ENCODE measurements at places on chromosomes 3 and 15.
A peak's percentile ranks its signal among the peaks of the same experiment; 100 is the strongest.

- DNase-seq: no peak
Measured at GRCh38 chr3:177961784-177962183, 574.5 kb upstream of the KCNMB2 start.

- DNase-seq: no peak
Measured at GRCh38 chr15:80966431-80967197, 23.0 kb downstream of the MESD start.

GRCh38 chr3:52777127-52777958, at the start of gene ITIH1:
ITIH1 (plus strand) TSS chr3:52777599; CDS start chr3:52777616, 17 bp downstream.
- no peak for DNase-seq

GRCh38 chr15:34850121-34850520, 54.8 kb upstream of the ACTC1 start:
- no peak for DNase-seq

- DNase-seq: no peak
Measured at GRCh38 chr3:100403362-100404249, 2.3 kb downstream of the LNP1 start.

- DNase-seq: no peak
Measured at GRCh38 chr3:149590691-149591441, 67.0 kb downstream of the WWTR1 start.

GRCh38 chr15:31434588-31435260, 108.1 kb downstream of the KLF13 start:
- DNase-seq: no peak

DNA sequence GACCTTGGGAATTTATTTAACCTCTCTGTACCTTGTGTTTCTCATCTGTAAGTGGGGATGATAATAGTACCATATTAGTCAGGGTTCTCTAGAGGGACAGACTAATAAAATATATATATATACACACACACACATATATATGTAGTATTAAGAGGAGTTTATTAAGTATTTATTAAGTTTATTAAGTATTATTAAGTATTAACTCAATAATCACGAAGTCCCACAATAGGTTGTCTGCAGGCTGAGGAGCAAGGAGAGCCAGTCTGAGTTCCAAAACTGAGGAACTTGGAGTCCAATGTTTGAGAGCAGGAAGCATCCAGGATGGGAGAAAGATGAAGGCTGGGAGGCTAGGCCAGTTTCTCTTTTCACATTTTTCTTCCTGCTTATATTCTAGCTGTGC, 14.8 kb downstream of the OXSM start:
- no peak for DNase-seq

GRCh38 chr3:150098621-150099020, 127.9 kb upstream of the PFN2 start:
- no peak for DNase-seq

DNA sequence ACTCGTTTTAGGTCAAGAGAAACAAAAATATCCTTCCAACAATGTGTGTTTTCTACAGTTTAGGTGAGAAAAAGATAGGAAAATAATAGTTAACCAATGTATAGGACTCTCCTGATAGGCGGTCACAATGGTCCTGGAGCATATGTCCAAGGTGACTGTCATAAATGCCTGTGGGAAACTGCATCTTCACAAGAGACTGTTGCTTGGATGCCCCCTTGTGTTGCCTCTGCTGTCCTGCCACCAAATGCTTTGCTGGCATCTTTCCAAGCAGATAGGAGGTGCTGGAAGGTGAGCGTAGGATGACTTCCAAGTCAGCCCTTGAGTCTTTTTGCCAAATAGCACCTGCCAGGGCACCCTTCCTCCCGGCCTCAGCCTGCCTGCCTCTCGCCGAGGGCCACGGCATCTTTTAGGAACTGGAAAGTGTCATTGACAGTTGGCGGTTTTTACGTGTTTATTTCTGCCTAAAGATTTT, 24.1 kb upstream of the SACM1L start:
- no peak for DNase-seq

- DNase-seq: no peak
Measured at GRCh38 chr3:3998140-3998922, 199.1 kb downstream of the LRRN1 start.

DNA sequence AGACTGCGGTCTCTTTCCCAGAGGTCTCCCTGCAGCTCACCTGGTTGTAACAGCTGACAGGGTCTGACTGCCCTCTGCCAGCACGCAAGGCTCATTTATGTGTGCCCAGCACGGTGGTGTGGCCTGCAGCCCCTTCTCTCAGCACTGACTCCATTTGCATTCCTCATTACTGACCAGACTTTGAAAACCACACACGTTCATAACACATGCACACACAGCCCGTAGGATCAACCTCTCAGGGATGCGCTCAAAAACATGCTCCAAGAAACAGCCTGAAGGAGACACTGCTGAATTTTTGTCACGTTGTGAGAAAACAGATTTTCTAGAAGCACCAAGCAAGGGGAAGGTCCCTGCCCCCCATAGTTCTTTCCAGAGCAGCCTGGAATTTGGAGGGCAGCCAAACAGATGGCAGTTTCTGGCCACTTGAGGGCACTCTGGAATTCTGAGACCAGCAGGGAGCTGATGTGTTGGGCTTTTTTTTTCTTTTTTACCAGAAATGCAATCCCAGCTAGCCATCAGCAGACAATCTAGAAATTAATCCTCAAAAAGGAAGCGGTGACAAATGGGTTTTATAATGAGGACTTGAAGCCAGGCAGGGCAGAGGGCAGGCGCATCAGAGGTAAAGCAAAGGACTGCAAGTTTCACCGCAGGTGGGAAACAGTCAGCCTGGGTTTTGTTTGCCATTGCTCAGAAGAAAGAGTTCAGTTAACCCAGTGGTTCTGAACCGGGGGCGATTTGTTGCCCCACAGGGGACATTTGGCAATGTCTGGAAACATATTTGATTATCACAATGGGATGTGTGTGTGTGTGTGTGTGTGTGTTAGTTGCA, 170.5 kb upstream of the PROK2 start:
- DNase-seq: peak; percentile 41

DNA sequence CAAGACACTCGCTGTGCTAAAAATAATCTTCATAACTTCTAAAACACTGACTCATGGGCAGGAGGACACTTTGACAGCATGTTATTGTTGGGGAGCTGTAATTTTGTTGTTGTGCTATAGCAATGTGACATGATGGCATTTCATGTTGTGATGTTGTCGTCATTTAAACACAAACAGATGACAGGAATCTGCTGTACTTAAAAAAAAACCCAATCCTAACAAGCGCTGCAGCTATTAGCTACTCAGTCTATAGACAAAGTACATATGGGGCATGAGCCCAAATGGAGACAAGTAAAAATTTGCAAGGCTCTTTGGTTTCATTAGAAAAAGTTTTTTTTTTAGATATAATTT, 828 bp upstream of the ATOSA start:
- DNase-seq: no peak

DNA sequence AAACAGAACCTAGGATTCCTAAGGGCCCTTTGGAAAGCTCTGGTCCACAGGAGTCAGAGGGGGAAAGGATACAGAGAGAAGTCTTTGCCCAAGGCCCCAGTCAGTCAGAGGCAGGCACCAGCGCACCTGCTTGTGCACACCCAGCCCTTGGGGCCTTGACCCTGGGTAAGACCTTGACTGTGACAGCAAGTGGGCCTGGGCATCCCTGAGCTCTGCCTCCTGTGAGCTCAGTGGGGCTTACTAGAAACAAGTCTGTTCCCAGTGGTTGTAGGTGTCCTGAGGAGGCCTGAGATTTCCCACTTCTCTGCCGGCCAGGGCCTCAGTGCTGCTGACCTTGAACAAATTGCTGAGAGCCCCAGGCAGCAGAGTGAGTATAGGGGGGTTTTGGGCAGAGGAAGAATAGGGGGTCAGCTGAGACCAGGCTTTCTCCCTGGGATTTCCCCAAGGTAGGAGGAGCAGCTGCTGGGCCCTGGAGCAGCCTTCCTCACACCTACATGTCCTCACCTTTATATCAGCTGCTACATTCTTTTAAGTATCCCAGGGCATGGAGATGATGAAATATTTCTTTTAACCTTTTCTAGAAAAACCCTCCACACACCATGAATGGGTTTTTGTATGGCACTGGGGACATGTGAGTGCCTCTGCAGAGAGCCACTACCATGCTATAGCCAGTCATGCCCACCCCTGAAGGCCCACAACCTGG, 9.7 kb upstream of the DAG1 start:
- DNase-seq: no peak

DNA sequence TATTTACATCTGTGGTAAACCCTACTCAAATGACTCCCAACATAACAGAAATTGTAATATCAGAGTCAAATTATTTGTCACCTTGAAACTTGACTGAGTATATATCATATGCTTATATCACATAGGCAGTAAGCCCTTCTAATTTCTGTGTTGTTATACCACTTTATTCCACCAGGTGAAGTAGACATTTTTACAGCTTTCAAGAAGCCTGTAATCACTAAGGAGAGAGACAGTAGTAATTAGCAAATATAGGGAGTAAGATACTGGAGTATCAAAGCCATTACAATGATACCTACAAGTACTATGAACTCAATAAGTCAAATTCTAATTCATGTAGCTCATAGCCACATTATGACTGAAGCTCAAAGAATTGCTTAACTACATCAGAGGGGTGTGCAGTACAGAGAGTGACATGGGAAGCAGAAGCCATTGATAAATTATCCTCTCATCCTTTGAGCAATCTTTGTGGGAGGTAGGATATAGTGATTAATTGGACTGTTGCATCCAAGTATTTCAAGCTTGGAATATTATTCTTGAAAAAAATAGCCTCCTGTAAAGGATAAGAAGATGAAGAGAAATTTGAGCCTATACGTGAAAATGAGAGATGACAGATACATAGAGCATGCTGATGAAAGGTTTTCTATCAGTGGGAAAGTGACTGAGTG, 1005.9 kb downstream of the ZPLD1 start:
- DNase-seq: no peak

DNA sequence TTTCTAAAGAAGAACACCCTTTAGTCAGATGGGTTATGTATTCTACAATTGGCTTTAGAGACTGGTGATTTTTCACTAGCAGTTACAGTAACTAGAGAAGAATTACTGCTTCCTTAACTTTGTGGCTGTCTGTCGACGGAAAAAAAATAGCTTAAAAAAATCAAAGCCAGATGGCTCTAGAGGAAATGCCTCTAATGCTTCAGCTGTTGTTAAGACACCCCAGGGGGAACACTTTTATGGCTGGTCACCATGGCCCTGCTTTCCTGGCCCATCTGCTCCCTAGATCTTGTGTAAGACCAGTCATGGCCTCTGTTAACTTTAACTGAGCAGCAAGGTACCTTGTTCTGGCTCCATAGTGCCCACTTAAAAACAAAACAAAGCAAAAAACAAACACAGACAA, 198.6 kb upstream of the PLSCR5 start:
- DNase-seq: no peak

DNA sequence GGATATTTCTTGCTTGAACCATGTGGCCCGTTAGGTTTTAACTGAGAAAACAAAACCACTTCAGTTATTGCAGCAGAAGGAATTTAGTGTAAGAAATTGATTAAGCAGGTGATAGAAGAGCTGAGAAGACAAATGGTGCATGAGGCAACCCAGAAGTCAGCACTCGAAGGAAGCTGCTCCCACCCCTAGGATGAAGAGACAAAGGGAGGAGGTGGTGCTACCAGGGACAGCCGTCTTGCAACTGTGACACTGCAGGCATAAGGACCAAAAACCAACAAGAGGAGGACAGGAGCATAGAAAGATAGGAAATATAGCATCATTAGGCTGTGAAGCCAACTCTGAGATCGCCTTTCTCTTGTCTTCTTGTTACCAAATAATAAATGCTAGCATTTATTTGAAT, 89.0 kb downstream of the IL20RB start:
- no peak for DNase-seq

DNA sequence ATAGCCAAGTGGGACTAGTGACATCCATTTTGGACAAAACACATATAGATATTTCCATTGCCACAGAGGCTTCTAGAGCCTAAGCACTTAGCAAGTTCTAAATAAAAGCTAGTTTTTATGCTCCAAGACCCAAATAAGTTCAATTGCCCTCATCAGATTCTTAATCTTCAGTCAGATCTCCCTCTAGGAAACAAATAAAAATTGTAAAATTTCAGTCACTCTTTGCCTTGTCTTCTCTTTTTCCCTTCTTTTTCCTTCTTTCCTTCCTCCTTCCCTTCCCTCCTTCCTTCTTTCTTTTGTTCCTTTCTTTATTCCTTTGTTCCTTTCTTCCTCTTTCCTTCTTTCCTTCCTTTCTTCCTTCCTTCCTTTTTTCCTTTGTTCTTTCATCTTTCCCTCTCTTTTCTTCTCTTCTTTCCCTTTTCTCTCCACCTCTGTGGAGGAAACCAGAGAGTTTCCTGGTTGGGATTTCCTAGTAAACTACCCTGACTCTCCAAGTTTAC, 68.8 kb upstream of the GADL1 start:
- DNase-seq: no peak

DNA sequence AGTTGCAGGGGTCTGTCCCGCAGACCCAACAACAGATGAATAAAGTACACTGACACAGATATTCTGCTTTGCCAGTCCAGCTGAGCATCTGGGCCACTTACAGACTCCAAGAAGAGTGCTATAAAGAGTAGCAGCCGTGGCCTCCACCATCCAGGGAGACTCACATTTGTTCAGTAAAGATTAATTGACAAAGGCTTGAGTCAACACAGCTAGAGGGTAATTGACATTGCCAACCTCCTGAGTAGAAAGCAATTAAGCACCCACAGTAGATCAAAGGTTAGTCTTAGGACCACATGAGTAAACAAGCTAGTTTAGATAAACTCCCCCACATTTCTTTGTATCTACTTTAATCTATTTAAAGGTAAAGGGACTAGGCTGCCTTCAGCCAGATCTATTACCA, 16.3 kb upstream of the CRTC3 start:
- DNase-seq: no peak

GRCh38 chr15:80549654-80550053, 145.5 kb upstream of the ABHD17C start:
- no peak for DNase-seq

DNA sequence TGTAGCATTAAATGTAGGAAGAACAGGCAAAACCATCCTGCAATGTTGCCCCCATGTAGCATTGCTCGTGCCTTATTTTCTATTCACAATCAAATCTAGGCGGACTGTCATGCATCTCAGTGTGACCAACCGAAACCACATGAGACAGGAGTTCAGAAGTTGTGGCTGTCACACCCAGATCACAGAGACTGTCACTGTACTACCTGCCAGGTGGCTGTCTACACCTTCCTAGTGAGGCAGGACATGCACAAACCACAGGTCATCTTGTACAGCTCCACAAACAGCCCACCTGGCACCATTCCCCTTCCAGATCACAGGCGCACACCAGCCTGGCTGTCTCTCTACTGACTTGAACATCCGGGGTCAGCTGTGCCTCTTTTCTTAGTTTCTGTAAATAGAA, 392.8 kb downstream of the OCA2 start:
- no peak for DNase-seq

DNA sequence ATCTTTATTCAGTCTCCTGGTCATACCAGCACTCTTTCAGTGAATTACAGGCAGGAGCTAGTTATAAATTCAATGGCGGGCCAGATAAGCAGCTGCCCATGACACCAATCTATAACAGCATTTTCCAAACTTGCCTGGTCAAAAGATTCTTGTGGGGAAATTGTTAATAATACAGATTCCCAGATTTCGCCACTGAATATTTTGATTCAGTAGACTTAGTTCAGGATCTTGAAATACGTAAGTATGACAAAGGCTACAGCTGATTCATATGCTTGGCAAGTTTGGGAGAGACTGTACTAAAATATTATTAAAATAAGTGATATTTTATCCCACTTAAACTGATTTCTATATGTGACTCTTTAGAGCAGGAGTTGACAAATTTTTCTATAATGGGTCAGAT, 119.3 kb downstream of the TMCO5A start:
- no peak for DNase-seq
